ENCODE measurements at places on chromosomes 11 and 22.

DNA sequence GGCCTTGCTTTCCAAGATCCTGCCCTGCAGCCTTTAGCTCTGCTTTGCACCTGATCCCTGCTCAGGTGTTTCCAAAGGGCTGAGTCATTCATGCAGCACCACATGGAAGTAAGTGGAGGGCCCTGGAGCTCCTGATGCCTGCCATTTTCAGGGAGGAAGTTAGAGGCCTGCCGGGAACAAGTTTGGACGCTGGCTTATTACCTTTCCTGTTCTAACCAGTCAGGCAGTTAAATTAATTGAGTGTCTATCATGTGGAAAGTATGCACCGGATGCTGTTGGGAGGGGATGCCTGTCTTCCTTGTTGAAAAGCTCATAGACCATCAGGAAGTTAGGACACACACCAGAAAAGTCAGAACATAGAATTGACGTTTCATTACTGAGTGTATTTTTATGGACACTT is 73.7 kb upstream of the PLET1 start:
- DNase-seq: no peak

- no peak for DNase-seq
These were observed 20.7 kb upstream of the CHORDC1 start for GRCh38 chr11:90243534-90243933.

GRCh38 chr11:9574622-9575259 is 1.3 kb downstream of the WEE1 start:
- no peak for DNase-seq

DNA sequence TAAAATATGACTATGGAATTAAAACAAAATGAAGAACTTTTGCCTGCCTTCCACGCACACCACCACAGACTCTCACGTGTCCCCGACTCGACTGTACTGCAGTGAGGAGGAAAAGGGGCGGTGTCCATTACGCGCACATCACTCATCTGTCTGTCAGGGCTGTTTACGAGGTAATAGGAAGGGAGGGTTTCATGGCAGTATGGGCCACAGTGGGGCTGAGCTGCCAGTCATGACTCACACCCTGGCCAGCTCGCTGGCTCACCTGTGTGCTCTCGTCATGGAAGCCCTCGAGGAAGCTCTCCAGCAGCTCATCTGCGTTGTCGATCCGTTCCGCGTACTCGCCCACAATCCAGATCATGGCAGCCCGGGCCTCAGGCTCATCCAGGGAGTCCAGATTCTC is 33.5 kb upstream of the RASL10A start:
- DNase-seq: no peak

GRCh38 chr11:134906356-134906955 is 494.4 kb upstream of the B3GAT1 start:
- no peak for DNase-seq

- DNase-seq: no peak
These were observed 66.1 kb downstream of the HSD17B12 start for GRCh38 chr11:43746670-43747069.

GRCh38 chr11:46259971-46260560 is 17.4 kb upstream of the CREB3L1 start:
- no peak for DNase-seq

DNA sequence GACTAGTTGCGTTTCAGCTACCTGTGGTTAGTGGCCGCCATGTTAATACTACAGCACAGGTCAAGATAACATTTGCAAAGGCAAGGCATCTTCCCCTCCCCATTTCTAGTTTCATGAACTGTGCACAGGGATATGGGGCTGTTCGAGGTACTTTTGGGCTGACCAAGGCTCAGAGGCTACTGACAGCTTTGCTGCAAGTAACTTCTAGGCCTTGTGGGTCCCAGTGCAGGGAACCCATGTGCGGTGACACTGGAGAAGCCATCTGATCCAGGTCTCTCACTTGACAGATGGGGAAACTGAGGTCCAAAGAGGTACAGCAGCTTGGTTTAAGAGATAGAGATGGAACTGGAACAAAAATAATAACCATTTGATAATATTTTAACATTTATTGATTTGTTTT is 13.6 kb downstream of the TIMP3 start:
- DNase-seq: no peak

DNA sequence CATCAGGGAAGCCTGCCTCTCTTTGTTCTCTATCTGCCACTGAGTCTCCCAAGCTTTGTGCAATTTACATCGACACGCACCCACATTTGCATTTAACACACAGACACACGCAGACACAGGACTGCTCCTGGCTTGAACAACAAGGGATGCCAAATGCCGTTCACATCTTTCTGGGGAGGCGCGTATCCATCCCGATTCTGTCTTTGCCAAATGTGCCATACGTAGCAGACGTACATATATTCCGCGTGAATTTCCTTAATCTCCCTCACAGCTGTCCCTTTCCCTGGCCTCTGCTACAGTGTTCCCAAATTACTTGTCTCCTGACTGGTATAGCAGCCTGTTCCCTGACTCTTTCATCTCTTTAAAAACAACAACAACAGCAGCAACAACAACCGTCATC is 409.5 kb downstream of the MIAT start:
- no peak for DNase-seq

GRCh38 chr11:93541884-93542810 is 1.0 kb downstream of the SMCO4 start:
- DNase-seq: peak; percentile 39

GRCh38 chr22:50620593-50621355 is 7.2 kb downstream of the ARSA start:
- no peak for DNase-seq

DNA sequence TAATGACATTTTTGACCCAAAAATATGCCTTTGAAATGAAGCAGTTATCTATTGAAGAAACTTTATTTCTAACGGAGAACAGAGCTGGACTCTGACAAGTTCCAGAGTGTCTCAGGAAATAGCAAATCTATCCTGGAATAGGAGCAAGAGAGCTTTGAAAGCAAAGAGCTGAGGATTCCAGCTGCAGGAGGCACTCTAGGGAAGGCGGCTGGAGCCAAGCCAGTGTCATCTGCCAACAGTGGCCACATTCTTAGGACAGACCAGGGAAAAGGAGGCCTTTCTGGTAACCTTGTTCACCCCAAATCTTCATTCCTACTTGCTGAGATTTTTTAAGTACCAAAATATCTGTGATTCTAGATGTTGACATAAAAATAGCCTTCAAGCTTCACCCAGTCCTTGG is 493.5 kb upstream of the B3GAT1 start:
- DNase-seq: no peak

- peak; percentile 66 for DNase-seq
These were observed 2.2 kb upstream of the C11orf16 start for GRCh38 chr11:8934742-8935488.

DNA sequence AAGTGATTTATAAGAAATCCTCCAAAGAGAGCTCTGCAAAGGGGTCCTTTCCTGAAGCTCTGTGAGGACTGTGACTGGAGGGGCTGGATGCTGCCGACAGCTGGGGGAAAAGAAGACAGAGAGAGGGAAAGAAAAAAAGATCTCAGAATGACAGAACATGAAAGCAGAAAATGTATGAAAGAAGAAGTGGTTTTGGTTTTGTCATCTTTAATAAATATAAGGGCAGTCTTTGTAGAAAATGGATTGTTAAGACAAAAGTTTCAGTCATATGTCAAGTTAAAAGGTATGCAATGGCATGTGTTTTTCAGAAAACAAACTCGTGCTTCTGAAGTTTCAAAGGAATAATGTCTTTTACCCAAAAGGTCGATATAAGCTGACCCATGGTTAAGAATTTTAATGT is 105.5 kb downstream of the CCDC83 start:
- DNase-seq: no peak

GRCh38 chr11:113670831-113671215 is 35.3 kb downstream of the TMPRSS5 start:
- no peak for DNase-seq

Measured in LoVo (cell line).